ENCODE measurements at places on chromosomes 4 and X.

DNA sequence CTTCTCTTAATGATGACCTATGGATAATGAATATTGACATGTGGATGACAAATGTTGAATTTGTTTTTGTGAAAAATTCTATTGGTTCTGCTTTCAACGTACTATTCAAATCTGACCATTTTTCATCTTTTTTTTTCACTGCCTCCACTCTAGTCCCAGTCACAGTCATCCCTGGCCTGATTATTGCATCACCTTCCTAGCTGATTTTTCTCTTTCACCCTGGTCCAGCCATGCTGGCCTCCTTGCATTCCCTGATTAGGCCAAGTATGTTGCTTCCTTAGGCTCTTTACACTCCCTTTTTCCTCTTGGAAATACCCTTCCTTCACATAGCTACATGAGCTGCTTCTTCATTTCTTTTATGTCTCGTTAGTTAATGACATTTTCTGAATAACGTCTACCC, 58.1 kb upstream of the MAP9 start:
- no peak for DNase-seq

GRCh38 chr4:9942921-9943600, 78.2 kb downstream of the SLC2A9 start:
- no peak for DNase-seq

DNA sequence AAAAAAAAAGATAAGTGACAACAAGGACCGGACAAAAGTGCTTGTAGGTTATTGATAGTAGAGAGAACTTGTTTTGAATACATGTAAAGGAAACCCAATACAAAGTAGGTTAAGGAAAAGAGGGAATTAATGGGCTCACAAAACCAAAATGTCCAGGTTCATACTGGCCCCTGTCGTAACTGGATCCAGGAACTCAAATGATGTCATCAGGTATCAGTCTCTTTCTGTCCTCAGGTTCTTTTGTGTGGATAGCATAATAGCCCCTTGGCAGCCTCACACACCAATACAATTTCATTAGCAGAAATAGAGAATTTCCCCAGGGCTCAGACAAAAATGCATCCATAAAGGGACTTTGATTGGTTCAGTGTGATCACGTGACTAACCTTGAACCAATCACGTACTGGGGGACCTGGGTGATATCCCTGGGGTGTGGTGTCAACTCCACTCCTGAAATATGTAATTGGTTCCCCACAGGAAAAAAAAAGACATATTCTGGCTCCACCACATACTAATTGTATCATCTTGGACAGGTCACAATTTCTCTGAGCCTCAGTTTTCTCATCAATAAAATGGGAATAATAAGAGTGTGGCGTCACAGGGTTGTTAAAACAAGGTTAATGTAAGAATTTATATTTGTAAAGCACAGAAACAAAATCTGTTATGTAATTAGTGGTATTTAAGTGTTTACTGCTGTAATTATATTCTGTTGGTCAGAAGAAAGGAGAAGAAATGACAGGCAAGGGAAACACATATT, 174.8 kb downstream of the PDGFRA start:
- DNase-seq = no peak

- DNase-seq = peak; percentile 12
Observed at GRCh38 chr4:38803833-38804653, 548 bp downstream of the TLR1 start.

DNA sequence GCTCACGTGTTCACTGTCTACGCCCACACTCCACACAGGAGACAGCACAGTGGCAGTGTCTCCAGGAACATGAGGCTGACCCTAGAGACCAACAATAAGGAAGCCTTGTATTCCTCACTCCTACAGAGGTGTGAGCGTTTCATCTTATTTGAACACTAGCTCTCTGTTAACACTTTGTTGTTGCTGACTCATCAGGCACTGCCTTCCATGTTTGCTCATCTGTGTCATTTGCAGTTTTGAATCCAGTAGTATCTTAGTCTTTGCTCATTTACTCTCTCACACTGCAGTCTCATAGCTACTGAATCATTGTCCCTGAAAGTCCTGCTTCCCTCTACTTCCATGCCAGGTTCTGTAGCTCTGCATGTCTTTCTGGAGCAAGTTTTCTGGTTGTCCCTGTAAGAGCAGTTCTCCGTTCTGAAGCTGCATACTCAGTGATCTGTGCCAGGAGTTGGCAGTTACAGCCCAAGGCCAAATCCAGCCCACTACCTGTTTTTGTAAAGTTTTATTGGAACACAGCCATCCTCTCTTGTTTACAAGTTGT, 80.3 kb upstream of the DCLK2 start:
- no peak for DNase-seq

DNA sequence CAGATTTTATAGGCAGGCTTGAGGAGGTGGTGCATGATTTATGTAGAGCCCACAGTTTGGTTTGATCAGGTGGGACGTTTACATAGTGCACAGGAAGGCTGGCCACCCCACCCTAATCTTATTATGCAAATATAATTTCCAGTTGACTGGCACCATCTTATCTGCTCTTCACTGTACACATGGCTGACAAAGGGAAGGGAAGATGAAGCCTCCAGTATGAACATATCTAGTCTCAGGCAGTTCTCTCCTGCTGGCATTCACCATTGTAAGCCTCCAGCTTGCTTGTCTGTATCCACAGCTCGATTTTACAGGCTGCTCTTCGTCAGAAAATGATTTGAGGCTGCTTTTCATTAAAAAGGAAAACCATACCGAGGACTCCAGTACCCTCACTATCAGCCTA, 278.3 kb downstream of the TECRL start:
- DNase-seq = no peak

DNA sequence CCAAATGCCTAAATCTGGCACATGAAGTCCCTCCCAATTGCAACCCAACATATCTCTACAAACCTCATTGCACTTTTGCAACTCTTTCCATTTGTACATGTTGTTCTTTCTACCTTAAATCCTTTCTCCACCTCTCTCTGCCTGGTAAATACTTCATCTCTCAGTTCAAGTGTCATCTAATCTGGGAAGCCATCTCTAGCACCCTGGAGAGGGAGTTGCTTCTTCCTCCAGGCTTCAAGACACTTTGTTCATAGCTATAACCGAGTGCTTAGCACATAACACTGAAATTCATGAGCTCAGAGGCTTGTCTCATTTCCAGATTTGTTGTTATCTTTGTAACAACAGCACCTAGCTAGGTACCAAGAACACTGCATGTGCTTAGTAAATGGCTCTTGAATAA, 114.8 kb upstream of the NAP1L5 start:
- no peak for DNase-seq

- DNase-seq = peak; percentile 85
Observed at GRCh38 chrX:135521405-135522131, 1.1 kb downstream of the INTS6L start.

- no peak for DNase-seq
Observed at GRCh38 chr4:119536572-119537528, 91.8 kb downstream of the PDE5A start.

DNA sequence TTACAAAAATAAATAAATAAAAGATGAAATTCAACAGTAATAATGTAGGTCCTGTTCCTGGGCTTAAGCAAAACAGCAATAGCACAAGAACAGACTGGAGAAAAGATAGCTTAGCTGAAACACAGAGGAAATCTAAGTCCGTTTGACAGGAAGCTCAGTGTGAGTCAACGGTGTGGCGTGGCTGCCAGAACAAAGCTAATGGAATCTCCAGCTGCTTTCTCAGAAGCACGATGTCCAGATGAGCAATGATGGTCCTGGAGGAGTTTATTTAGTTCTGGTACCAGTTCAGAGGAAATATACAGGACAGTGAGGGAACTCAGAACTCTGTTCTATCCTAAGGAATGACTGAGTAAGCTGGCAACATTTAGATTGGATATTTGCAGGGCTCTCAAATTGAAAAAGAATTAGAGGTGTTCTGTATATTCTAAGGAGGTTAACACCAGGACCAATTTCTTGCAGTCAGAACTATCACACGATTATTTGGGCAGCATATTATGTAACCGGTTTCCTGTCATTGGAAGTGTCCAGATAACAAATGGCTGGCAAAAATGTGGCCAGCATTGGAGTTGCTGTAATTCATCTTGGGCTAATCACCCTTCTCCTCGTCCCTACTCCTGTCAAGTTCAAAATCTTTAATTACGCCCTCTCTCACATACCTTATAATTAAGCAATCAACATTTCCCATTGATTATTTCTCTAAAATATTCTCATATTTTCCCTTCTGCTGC, 12.7 kb downstream of the GAB3 start:
- no peak for DNase-seq

GRCh38 chr4:113049421-113050370, at the start of gene ANK2:
ANK2 (plus strand) TSS chr4:113049653; CDS start chr4:113049729, 76 bp downstream.
- DNase-seq = peak; percentile 71

GRCh38 chr4:138090150-138090917, 151.8 kb downstream of the SLC7A11 start:
- peak; percentile 72 for DNase-seq

DNA sequence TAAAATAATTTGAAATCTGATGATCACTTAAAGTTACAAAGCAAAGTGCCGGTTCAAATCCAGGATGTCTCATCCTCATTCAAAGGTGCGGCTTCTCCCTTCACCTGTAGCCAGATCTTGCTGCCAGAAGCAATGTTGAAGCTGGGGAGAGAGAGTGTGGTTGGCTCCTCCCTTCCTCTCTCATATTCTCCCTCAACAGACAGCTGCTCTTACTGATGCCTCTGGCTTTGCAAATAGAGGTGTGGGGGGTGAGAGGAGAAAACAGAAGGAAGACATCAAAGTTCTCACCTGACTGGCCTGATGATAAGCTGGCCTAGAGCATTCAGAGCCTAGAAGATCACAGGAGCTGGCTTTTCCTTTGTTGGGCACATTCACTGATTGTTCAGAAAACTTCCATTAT, 28.3 kb upstream of the BTC start:
- DNase-seq = no peak

GRCh38 chrX:145393702-145394235, 146.5 kb downstream of the SPANXN1 start:
- DNase-seq = no peak

DNA sequence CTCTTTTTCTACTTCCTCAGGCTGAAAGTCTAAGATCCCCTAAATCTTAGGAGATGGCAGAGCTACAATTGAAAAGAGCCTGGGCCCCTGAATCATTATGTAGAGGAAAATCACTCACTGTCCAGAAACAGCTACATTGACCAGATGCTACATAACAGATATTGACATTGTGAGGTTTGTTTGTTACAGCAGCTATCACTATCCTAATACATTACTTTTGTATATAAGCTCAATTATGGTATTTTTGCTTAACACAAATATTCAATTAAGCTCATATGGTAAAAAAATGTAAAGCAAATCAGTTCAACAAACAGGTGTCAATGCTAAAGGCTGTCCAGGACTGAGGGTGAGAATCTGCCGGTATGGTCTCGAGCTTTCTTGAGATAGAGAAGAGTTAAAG, 89.4 kb downstream of the LDB2 start:
- DNase-seq = no peak

GRCh38 chr4:48914311-48914710, 7.7 kb upstream of the OCIAD2 start:
- DNase-seq = peak; percentile 58

All from putamen (tissue), 1 donor.